Suprapubic skin (tissue), 4 donors: ENCODE measurements at places on chromosomes 6 and 20. TPM values are rescaled to one million over a fixed set of nuclear protein-coding genes. Genes with fewer than 3 reads are reported as not detected.

GRCh38 chr6:20948556-20948955, 414.3 kb downstream of the CDKAL1 start:
- DNase-seq, result no peak
- no peak overlapping the region for H3K27ac ChIP-seq
- no peaks in the 10 kb centered on the region for H3K4me1 ChIP-seq
- no peaks in the 10 kb centered on the region for H3K27me3 ChIP-seq

PNPLA1 gene
- total RNA-seq, result 36.8 TPM

MEA1 gene
- total RNA-seq, result 64.2 TPM

- H3K27ac ChIP-seq, result no peak overlapping the region
- H3K4me1 ChIP-seq, result no peaks in the 10 kb centered on the region
- H3K27me3 ChIP-seq, result no peaks in the 10 kb centered on the region
- no peak overlapping the region for H3K4me3 ChIP-seq
- DNase-seq, result no peak
Measured at GRCh38 chr6:109527989-109528388, 45.0 kb upstream of the ZBTB24 start.

PROKR2 gene
- total RNA-seq, result not detected

DNA sequence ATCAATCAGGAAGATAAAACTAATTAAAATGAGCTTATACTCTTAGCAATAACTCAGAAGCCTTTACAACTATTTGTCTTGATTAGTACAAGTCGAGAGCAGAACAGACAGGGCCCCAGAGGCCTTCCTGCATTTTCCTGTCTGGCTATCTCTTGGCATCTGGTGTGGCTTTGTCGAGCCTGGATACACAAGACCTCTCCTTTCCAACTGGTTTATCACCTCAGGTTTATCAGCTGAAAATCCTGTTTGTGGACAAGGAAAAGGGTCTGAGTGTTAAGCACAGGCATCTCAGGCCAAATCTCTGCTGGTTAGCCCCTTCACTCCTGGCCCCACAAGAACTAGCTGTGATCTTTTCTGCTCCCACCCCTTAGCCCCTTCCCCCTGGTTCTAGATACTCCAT, 32.6 kb downstream of the BAK1 start:
- H3K27ac ChIP-seq, result no peak overlapping the region
- H3K27me3 ChIP-seq, result no peaks in the 10 kb centered on the region
- no peak for DNase-seq
- no peaks in the 10 kb centered on the region for H3K36me3 ChIP-seq
- no peaks in the 10 kb centered on the region for H3K4me1 ChIP-seq
- no peak overlapping the region for H3K4me3 ChIP-seq

DNA sequence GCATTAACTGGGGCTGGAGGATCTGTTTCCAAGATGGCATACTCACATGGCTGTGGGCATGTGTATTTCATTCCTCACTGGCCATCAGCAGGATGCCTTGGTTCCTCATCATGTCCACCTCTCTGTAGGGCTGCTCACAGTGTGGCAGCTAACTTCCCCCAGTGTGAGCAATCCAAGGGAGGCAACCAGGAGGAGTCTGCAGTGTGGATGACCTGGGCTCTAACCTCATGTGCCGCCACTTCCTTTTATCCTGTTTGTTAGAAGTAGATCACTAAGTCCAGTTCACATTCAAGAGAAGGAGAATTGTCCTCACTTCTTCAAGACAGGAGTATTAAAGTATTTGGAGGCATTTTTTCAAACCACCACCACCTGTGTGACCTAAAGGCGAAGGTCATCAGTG, 54.4 kb downstream of the MTHFD1L start:
- H3K36me3 ChIP-seq, result no peaks in the 10 kb centered on the region
- H3K27ac ChIP-seq, result no peak overlapping the region
- DNase-seq, result no peak
- H3K4me3 ChIP-seq, result no peak overlapping the region
- H3K4me1 ChIP-seq, result peaks cover 3% of the 10 kb centered on the region

DNA sequence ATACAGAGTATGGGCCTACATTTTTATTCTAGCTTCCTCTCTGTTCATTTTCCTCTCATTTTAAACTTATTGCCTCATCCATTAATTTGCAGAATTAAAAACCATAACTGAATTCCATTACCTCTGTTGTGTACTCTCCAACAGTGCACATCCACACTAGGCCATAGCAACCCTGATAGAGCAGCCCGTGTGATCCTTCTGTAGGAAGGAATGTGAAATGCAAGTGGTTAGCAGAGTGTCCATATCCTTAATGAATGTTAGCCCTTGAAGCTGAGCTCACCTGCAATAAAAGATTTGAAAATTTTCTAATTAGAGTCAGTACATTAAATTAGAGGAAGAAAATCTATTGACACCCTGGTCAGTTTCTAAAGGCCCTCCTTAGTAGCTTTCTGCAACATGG, 6.5 kb upstream of the GRIK2 start:
- H3K36me3 ChIP-seq, result no peaks in the 10 kb centered on the region
- H3K27ac ChIP-seq, result no peak overlapping the region
- no peak overlapping the region for H3K4me3 ChIP-seq

HFE gene
- 3.2 TPM for total RNA-seq

CAPN11 gene
- 2.5 TPM for total RNA-seq

CEP85L gene
- total RNA-seq, result 4.9 TPM

DNA sequence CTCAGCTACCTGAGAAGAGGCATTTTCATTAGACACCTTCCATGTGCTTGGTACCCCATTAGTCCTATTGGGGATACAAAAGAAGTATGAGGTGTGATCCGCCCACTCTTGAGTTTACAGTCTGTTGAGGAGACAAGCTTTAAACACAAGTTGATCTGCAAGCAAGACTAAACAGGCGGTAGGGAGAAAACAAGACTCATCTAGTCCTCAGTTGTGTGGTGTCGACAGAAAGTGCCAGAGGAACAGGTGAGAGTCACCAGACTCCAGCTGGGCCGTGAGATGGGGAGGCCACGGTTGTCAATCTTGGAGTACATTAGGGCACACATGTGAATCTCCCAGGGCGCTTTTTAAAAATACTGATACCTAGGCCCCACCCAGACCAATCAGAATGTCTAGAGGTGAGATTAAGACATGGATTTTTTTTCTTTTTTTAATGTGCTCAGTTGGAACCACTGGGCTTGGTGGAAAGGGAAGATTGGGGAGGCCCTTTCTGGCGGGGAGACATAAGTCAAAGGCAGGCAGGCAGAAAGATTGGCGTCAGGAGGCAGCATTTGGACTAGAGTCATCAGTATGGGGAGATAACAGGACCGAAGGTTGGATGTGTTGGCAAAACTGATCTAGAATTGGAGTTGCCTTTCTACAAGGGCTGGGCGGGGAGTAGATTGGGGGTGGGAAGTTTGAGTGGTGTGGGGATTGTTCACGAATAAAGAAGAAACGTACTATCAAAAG, 10.4 kb downstream of the E2F3 start:
- H3K27ac ChIP-seq, result no peak overlapping the region
- H3K36me3 ChIP-seq, result no peaks in the 10 kb centered on the region

GRCh38 chr20:7399114-7399513, 541.1 kb downstream of the HAO1 start:
- no peaks in the 10 kb centered on the region for H3K4me1 ChIP-seq
- no peaks in the 10 kb centered on the region for H3K27me3 ChIP-seq
- no peak for DNase-seq
- H3K27ac ChIP-seq, result no peak overlapping the region

SNAP91 gene
- total RNA-seq, result not detected

GRCh38 chr20:7346026-7346425, 578.5 kb downstream of the BMP2 start:
- DNase-seq, result no peak
- H3K27me3 ChIP-seq, result no peaks in the 10 kb centered on the region
- H3K27ac ChIP-seq, result no peak overlapping the region
- H3K36me3 ChIP-seq, result no peaks in the 10 kb centered on the region

GRCh38 chr6:133047706-133048105, 193.5 kb upstream of the EYA4 start:
- DNase-seq, result no peak
- no peaks in the 10 kb centered on the region for H3K27me3 ChIP-seq
- no peak overlapping the region for H3K4me3 ChIP-seq

DNA sequence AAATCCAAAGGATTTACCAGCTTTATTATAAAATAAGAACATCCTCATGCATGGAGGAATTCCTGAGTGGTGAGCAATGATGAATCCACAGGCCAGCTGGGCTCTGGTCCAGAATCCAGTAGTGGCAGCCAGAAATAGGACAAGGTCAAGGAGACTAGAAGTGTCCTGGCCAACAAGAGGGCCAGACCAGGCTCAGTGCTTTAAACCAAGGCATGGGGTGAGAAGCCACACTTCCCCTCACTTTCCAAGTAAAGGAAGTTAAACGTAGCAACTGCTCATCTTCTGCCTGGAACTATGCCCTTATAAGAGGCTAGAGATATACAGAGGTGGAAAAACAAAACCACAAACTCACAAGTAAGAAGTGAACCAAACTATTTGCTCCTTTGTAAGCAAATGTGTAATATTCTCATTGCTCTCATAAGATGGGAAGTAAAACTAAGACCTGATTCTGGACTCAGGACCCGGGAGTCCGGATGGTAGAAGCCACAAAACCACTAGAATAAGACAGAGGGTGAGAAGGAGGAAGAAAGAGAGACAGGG, 253.2 kb downstream of the UST start:
- H3K36me3 ChIP-seq, result no peaks in the 10 kb centered on the region
- no peak overlapping the region for H3K27ac ChIP-seq
- DNase-seq, result no peak
- H3K4me3 ChIP-seq, result no peak overlapping the region
- H3K27me3 ChIP-seq, result no peaks in the 10 kb centered on the region
